ENCODE measurements at places on chromosomes 2 and 18.

DNA sequence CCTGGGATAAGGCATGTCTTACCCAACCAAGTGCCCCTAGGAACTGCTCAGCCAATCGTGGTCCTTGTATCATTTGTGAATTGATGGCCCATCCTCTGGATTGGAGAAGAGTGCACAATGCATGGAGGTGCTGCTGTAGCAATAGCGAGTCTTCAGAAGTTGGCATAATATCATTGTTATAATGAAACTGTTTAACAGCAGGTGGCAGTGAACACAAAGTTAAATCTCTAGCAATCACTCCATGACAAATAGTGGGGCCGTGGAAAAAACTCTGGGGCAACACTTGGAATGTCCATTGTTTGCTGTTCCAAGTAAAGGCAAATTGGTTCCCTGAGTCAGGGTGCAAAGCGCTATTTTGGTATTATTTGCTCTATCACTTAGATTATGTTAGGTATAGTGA lies 11.4 kb downstream of the REG1A start:
- no peak for DNase-seq

DNA sequence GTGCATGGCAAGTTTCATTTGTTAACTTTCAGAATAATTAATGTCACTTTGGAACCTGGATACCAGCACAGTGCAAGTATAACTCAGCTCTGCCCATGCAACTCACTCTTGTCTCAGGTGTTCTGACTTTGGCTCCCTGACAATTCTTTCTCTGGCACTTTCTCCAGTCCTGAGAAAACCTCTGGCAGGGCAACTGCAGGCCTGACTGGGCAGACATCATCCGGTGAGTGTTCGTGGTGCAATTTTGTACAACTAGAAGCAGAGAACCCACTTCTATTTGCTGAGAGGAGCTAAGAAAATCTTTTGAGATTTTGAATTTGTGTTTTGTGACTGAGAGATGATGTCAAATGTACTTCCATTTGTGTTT lies 143.0 kb downstream of the AQP4 start:
- DNase-seq = no peak

GRCh38 chr2:215904101-215904500 lies 109.2 kb downstream of the MREG start:
- DNase-seq = no peak

GRCh38 chr18:376311-376710 lies 108.5 kb upstream of the THOC1 start:
- DNase-seq = no peak

DNA sequence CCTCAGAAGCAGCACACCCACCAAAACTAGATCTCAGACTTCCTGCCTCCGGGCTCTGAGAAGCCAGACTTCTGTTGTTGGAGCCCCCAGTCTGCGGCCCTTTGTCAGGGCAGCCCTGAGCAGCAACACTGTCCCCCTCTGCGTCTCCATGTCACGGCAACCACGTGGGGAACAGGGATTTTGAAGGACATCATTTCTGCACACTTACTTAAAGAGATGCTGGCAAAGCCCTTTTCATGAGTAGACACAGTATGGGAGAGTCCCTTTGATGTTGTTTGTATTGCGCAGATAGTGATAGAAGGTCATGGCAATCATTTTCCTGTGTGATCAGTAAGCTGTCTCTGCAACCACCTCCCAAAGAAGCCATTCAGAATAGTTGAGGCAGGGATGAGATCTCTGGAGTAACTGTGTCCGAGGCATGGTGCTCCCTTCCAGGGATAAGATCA lies 69.1 kb upstream of the ID2 start:
- no peak for DNase-seq

DNA sequence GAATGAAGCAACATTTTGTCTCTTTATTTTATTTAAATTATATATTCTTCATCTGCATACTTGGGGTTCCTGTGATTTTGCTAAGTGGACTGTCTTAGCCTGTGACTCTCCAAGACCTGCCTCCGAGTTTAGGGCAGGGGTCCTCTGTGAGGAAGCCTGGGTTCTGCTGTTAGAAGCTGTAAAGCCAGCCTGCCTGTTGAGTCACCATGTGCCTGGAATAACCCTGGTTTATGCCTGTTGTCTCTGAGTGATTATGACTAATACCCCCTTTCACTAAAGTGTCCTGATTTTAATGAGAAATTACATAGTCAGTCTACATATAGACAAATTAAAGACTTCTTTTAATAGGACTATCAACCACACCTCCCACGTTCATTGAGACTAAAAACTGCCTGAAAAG lies 369.1 kb downstream of the ZNF521 start:
- DNase-seq = no peak

DNA sequence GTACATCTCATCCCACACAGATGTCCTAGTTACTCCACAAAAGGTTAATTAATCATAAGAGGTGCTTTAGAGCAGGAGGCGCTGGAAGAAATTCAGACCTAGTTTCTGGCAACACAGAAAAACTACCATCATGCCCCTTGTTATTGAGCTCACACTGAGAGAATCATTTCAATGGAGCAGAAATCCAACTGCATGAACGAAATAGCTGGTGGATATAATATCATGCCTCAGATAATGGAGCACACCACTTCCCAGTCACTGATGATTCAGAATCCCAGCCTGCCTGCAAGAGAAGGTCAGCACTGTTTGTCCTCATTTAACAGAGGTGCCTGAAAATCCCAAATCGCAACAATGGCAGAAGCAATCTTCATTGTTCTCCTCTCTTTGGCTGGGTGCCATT lies 125.8 kb upstream of the CREB1 start:
- DNase-seq = no peak

DNA sequence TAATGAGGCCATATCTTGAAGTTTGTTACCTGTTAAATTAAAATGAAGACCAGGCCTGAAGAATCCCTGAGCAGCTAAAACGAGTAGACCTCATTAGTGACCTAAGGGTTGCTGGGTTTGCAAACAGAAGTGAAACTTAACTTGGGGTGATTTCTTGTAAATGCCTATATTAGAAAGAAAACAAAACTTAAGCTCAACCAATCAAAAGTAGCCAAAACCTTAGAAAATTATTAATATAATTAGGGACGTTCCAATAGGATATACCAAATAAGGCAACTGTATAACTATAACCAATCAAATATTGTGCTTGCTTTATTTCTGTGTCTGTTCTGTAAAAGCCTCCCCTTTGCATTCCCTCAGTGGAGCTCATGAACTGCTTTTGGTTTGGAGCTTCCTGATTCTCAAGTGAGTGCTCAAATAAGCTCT lies 137.9 kb upstream of the VRK2 start:
- peak; percentile 30 for DNase-seq

DNA sequence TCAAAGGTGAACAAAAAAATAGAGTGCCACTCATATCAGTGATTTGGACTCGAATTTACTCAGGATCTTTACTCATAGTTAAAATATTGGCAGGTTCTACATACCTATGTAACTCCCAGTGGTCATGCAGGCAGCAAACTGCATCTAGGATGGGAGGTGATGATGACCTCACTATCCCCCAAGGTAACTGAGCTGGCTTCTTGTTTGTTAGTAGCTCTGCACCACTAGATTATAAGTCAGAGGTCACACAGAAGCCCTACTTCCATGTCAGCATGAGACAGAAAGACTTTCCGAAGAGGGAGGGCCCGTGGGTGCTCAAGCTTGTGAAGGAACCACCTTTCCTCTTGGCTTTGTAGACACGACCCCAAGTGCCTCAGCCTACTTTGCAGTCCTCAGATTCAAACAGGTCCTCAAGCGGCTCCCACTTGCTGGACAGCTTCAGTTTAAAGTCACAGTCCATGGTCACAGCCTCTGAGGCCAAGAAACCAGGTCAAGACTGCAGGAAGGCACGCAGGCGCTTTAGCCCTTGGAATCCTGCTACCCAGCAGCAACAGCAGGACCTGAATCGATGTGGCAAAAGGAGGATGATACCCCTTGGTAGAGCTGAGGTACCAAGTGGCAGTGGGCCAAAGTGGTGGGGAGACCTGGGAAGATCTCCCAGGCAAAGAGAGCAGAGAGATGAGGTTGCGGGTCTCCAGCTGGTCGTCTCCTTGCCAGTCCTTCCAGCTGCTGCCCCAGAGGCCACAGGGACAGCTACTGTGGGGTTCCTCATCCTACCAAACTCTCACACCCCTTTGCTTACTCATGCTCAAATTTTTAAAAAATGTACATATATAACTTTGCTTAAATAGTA lies 4.3 kb downstream of the NTSR2 start:
- no peak for DNase-seq

GRCh38 chr2:7880566-7880965 lies 801.3 kb upstream of the ID2 start:
- DNase-seq = no peak

DNA sequence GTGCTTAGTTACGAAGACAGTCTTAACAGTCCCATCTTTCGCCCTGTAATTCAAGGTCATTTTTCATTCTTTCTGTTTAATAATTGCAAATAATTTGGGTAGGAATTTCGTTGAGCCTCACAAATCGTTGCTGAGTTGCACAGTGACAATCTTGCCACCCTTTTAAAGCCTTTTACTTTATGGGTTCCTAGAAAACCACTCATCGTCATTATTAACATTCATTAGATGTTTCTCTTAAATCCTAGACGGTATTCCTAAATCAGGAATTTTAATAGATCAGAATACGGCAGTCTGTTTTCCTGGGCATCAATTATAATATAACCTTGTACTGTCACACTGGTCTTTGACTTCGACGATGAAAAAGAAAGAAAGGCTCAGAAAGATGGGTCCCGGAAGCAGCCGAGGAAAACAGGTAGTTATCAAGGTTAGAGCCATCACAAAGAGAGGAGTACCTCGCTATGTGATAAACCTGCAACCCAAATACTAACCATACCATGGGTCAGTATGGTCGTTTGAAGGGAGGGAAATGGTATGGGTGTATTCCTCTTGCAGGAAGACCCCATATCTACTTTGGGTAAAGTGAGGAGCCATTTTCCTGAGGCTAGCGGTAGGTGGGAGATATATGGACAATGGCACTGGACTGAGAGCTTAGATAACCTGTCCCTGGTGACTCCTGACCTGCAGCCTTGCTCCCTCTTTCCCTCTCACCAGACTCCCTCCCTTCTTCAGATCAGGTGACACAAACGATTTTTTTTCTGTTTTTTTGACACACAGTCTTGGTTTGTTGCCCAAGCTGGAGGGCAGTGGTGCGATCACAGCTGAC lies 981 bp upstream of the SF3B1 start:
- no peak for DNase-seq

- DNase-seq = no peak
Measured at GRCh38 chr2:121258051-121258450, 27.0 kb downstream of the TFCP2L1 start.

- DNase-seq = no peak
Measured at GRCh38 chr2:22124003-22124402, 1000.2 kb downstream of the TDRD15 start.

GRCh38 chr2:55112229-55113031 lies 62.2 kb upstream of the RTN4 start:
- no peak for DNase-seq

GRCh38 chr2:66700677-66701066 lies 265.7 kb downstream of the MEIS1 start:
- no peak for DNase-seq

DNA sequence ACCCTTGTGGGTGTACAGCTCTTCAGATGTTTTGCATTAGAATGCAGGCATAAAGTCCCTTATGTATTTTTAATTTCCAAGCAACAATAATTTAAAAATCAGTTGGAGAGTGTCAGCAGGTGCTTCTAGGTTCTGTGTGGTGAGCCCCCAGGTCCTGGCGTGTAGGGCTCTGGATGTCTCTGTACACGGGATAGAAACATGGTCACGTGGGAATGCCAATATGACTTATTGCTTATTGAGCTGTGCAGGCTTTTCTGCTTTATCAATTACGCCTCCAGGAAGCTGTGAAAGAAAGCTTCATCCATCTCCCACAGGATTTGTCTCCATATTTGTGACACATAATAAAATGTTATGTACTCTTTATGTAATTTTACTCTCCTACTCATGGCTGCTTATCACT lies 37.8 kb downstream of the PRELID3A start:
- no peak for DNase-seq

DNA sequence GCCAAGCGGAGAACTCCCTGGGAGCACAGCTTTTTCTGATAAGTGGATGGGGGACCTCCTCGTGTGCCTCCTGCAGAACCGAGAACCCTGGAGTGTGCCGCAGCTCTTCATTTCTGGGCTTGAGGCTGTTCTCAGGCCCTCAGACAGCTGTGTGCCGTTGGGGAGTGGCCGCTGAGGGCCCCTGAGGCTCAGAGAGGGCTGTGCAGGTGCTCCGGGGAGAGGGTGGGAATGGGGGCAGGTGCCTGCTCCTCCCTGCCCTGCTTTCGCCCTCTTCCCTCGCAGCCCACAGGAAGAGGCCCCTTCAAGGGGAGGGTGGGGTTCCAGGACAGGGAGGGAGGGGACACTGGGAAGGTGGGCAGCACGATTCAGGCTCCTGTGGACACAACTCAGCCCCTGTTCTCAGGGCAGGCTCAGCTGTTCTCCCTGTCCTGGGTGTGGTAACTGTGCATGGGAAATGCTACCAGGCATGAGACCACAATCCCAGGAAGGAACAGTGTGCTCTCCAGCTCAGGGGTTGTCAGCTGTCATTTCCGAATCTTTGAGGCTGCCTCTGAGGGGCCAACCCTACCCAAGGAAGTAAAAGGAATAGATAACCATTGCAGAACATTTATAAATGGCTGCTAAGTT lies 11.3 kb downstream of the LCT start:
- no peak for DNase-seq

Data from CD4-positive, alpha-beta T cell treated with Interleukin-4 for 4 hours (primary cell).